ENCODE measurements at places on chromosomes 6 and 20.

DNA sequence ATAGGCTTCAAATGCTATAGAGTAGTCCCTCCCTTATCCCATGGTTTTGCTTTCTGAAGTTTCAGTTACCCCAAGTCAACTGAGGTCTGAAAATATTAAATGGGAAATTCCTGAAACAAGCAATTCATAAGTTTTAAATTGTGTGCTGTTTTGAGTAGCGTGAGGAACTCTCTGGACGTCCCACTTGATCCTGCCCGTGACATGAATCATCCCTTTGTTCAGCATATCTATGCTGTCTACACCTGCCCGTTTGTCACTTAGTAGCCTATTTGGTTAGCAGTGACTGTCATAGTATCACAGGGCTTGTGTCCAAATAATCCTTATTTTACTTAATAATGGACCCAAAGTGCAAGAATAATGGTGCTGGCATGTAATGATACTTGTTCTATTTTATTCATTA is 5.0 kb downstream of the PCMT1 start:
- no peak for DNase-seq

GRCh38 chr20:44701118-44701857 is 13.9 kb upstream of the CCN5 start:
- no peak for DNase-seq

DNA sequence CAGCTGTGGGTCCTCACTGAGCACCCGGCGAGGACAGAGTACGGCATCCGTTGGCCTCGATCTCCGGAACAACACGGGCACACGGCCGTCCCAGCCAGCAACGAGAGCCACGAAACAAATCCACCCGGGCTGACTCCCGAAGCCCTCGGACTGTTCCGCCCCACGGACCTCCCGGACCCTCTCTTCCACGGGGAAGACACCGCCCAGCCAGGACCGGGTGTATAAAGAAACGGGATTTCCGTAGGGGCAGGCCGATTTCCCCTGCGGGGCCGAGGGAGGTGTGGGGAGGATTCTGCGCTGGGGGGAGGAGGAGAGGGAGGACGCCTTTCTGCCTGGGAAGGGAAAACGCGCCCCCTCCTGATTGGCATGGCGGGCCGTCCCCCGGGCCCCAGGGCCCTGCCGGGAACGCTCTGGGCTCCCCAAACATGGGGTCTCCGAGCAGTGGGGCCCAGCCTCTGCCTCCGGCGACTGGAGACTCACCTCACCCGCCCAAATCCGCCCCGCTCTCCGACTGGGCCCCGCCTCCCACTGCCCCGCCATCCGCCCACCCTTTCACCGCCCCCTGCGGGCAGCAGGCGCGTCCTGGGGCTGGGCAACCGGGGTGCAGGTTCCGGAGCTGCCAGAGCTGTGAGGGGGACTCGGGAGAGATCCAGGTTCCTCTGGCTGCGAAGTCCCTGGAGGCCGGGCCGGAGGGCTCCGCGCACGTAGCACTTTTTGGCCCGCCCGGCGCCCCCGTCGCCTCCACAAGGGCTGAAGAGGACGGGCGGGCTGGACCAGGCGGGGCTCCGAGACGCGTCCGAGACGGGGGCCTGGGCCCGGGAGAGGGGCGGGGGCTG is 679 bp upstream of the PPDPF start:
- peak; percentile 37 for DNase-seq

DNA sequence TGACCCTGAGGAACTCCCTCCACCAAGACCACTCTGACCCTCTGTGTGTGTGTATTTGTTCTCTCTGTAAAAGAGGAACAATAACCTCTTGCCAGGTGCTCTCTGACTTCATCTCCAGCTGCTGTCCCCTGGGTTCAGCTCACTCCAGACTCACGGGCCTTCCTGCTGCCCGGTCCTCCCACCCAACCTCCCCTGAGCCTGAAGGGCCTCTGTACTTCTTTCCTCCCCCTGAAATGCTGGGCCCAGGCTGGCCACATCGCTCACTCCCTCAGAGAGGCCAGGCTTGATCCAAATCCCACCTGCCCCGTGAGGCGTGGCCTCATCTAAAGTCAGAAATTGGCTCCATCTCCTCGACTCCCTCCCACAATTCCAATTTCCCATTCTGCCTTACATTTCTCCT is 202.4 kb downstream of the PRKN start:
- no peak for DNase-seq

GRCh38 chr20:31425797-31426196 is 14.6 kb upstream of the DEFB123 start:
- no peak for DNase-seq

GRCh38 chr6:82843291-82843885 is 222.3 kb downstream of the UBE3D start:
- DNase-seq: no peak

GRCh38 chr6:88135578-88136114 is 30.5 kb downstream of the CNR1 start:
- no peak for DNase-seq

DNA sequence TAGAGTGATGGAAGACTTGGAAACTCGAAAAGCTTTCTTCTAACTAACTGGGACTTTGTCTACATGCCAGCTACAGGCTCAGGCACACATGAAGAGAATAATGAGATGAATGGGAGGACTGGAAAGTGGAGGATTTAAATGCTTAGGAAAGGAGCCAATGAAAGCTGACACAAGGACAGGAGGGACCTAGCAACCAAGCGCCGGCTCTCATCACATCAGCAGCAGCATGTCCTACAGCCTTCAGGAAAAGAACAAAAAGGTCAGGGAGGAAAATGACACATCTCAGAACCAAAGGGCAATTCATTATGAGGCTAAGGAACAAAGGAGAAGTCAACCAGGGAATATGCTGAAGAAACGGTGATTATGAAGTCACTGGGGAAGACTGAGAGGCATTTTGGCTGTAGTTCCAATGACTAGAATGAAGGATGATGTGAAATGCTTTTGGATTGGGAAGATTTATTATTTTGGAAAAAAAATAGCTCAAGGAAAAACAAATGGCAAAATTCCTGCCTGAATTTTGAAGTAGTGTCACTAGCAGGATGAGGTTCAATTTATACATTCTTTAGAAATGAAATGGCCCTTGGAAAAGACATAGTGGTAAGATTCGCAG is 5.7 kb downstream of the BACH2 start:
- no peak for DNase-seq

DNA sequence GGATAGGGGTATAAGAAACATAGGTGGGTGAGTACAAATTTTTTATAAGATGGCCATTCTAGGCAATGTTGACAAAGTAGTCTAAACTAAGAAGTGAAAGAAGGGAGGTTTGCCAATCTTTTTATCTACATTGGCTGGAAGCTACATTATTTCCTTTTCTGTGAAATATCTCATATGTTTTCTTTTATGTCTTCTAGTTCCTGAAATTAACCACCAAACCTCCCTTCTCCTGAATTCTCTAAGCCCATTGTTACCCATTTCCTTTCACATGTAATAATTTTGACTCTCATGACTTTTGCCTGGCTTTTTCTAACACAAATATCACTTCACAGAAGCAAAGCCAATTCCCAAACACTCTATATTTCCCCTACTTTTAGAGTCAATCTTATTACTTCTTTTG is 496.2 kb upstream of the JAG1 start:
- DNase-seq: no peak

- DNase-seq: no peak
These were observed 176.7 kb downstream of the LAMA2 start for GRCh38 chr6:129059650-129060049.

DNA sequence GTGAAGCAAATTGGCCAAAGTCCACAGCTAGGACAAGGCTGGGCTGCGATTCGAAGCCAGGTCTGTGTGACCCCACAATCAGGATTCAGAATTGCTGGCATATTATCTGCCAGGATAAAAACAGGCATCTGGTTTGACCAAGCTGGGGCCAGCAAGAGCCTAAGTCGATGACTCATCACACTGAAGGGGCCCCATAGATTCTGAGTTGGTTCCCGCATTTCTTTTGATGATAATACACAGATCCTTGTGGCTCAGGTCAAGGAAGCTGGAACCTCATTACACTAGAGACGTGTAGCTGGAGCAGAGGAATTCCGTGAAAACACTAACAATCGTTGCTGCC is 6.5 kb downstream of the KCNB1 start:
- DNase-seq: no peak

DNA sequence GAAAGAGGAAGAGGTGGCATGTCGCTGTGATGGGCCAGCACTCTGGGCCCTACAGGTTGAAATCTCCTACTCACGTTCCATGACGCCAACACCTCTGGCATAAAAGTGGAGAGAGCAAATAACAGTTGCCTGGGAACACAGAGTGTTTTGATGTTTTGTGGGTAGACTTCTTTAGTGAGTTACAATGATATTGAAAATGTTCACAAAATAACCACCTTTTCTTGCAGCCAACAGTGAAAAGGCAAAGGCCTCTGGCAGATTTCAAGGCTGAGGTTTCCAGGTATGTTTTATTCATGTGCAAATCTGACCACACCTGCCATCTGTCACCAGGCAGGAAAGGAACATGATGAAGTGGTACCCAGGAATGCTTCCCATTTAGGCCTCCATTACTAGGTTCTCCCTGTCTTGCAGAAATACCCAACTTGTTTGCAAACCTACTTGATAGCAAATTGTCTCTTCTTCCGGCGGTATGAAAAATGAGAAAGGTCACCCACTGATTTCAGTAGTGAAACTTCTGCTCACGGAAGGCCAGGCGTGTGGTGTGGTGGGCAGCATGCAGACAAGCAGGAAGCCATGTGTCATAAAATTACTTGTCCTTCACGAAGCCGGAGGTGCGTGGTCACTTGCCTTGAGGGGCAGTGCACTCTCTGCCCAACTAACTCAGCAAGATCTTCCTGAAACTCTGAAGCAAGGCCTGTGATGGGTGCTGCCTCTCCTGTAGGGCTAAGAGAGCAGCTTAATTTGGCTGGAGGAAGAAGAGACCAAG is 299.1 kb upstream of the PRDM1 start:
- no peak for DNase-seq

DNA sequence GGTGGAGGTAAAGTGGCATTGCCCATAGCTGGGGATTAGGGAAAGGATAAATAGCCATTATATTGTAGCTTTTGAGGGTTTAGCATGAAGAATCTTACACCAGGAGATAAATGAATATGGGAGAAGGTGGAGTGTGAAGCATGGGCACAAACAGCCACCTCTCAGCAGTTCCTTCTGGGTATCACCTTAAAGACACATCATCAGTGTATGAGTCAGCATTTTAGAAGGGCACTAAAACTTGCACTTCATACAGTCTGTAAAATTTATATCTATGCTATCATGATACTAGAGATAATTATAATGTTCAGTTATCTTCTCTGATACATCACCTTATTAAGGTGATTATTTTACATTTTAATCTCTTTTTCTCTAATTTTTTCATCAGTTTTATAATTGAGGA is 25.3 kb downstream of the SLC35A1 start:
- DNase-seq: no peak

DNA sequence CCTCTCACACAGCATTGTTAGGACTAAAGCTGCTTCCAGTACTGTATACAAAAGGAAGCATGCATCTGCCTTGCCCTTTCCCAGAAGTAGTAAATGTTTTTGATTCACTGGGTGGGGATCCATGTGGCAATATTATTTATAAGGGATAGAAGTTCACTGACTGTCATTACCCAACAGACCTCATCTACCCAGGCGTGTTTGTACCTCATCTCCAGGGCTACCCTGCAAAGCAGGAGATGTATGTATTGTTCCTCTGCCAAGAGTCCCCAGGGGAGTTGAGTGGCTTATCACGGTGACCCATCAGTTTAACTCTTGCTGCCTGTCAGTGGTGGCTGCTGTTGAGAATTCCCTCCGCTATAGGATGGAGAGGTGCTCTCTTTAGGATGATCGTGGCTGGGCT is 42.5 kb downstream of the SLC24A3 start:
- no peak for DNase-seq

DNA sequence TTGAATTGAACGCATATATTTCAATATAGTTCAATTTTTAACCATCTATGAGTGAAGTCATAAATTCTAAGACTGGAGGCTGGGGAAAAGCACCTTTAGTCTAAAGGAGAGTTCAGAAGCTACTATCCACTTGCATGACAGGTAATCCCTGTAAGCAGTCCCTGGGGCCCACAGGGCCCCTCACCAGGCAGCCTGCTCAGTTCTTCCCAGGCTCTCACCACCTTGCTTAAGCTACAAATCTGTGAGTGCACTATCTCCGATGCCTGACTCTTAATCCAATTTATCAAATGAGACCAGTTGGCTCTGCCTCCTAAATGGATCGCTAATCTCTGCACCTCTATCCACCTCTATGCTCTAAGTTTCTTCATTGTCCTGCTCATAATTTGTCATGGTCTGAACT is 413.8 kb downstream of the PTPRT start:
- no peak for DNase-seq

DNA sequence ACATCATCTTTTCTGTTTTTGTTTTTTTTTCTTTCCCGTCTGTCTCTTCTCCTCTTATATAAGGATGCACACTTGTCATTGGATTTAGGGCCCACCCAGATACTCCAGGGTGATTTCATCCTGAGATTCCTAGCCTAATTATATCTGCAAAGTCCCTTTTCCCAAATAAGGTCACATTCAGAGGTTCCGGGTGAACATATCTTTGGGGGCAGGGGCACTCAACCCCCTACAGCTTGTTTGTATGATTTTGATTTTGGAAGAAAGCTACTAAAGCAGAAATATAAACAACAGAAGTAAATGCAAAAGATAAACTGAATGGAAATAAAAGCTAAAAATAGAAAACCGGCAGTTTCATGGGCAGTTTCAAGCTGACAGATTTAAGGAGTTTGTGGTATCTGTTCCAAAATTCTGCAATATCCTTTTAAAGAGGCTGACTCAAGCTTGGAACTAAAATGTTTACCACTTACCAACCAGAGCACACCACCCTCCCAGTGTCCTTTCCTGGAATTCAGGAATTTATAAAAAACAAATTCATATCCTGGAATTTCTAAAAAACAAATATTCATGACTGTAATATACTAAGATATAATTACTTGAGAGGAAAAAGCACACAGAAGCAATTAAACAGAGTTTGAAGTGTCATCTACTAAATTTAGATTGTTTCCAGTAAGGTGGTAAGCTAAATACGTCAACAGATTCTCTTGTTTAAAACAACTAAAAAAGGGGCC is 100.0 kb upstream of the CARMIL1 start:
- no peak for DNase-seq

- no peak for DNase-seq
These were observed 1.5 kb downstream of the TAGAP start for GRCh38 chr6:159043251-159043650.

DNA sequence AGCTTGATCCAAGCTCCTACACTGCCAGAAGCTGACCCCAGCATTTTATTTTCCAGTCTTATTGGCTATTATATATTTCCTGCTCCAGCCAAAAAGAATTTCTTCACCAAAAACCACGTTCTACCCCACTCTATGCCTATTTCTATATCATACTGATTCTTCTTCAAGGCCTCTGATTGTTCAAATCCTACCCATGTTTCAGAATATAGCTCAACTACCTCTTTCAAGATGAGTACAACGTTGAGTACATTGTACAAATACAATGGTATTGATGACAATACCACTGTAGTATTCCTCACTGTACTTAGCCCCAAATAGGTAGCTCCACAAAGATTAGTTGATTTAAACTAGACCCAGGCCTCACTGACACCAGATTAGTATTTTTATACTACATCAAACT is 31.0 kb downstream of the ASCC3 start:
- no peak for DNase-seq

DNA sequence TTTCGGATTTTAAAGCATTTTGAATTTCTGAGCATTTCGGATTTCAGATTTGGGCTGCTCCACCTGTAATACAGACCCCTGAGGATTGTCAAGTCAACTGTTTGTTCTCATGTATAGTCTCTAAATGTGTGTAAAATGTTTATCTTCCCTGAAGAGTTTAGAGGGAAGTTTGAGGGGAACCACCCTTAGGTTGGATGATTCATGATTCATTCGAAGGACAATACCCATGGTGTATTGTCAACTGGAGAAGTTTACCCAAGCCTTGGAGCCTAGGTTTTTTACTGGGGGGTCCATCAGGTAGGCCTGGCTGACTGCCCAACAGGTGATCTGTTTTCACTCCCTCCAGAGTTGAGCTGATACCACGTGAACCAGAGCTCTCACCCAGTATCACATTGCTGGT is 18.9 kb downstream of the GSTA4 start:
- DNase-seq: no peak

All from stimulated activated CD4-positive, alpha-beta T cell treated with anti-CD3 and anti-CD28 coated beads, Interleukin-4, amount 100 ng/mL, for 48 hours (primary cell).